ENCODE measurements at places on chromosomes 6 and 20. TPM values are rescaled to one million over a fixed set of nuclear protein-coding genes. Genes with fewer than 3 reads are reported as not detected.

The NKX2-2 gene
- polyA plus RNA-seq: 6.9 TPM

The FKBP1C gene
- polyA plus RNA-seq: 0.29 TPM

The NINL gene
- polyA plus RNA-seq: 7.2 TPM

The CAGE1 gene
- polyA plus RNA-seq: not detected

The ADTRP gene
- polyA plus RNA-seq: 0.37 TPM

The ATP6V1G2 gene
- 122 TPM for polyA plus RNA-seq

The LINC00237 gene
- polyA plus RNA-seq: 1.3 TPM

The NEDD9 gene
- 6.3 TPM for polyA plus RNA-seq

The TP53INP2 gene
- 169 TPM for polyA plus RNA-seq

The C6orf58 gene
- polyA plus RNA-seq: not detected

The RBPJL gene
- polyA plus RNA-seq: not detected

The TTBK1 gene
- 37.9 TPM for polyA plus RNA-seq

The GRM4 gene
- 0.92 TPM for polyA plus RNA-seq

GRCh38 chr6:157980288-157981131, 1.2 kb upstream of the SYNJ2 start:
- no peak for DNase-seq

DNA sequence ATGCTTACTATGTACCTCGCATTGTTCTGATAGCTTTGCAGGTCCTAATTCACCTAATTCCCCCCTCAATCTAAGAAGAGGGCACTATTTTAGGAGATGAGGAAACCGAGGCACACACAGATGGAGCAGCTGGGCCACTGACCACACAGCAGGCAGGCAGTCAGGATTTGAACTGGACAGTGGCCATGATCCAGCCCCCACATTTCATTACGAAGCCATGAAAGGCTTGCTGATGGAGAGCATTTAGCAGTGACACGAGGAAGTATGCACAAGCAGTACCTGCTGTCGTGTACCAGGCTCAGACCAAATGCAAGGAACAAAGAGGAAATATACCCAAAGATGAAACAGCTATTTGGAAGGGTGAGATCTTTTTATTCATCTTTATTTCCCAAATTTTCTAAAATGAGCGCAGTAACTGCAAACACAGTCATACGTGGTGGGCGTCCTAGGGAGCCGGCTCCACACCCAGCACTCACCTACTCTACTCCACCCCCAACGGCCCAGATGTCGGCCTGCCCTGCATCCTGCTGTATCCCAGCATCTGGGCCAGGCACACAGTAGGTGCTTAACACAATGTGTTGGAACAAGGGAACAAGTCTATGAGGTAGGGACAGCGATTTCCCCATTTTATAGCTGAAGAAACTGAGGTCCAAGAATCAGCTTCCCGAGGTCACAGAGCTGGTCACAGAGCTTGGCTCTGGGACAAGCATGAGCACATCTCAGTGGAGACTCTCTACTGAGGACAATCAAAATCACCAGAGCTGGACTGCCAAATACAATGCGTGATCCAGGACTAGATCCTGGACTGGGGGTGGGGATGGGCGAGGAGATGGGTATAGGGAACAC, 15.0 kb downstream of the PREX1 start:
- DNase-seq: no peak

GRCh38 chr20:51811042-51811355, 8.7 kb upstream of the SALL4 start:
- no peak for DNase-seq

GRCh38 chr6:55955684-55956083, 80.3 kb upstream of the BMP5 start:
- DNase-seq: no peak

DNA sequence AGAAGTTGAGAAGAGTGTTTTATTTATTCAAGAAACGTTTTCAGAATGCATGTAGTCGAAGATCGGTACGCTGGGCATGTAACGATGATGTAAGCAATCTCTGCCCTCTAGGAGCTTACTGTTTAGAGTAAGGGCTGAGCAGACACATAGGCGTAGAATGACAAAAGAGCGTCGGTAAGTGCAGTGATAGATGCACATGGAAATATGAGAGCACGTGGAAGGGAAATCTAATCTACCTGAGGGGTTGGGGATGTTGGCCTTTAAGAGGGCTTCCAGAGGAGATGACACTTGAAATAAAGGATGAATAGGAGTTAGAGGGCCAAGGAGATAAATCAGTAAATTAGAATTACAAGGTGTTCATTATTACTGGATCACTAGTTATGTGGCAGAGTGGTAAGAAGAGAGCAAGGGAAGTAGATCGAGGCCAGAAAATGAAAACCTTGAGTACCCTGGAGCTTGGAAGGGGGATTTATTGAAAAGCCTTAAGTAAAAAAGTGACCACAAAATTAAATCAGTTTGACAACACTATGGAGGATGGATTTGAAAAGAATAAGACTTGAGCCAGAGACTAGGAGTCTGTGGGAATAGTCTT, 782 bp downstream of the TRMT11 start:
- DNase-seq: no peak

GRCh38 chr6:1798303-1798964, 188.7 kb downstream of the FOXC1 start:
- DNase-seq: no peak

DNA sequence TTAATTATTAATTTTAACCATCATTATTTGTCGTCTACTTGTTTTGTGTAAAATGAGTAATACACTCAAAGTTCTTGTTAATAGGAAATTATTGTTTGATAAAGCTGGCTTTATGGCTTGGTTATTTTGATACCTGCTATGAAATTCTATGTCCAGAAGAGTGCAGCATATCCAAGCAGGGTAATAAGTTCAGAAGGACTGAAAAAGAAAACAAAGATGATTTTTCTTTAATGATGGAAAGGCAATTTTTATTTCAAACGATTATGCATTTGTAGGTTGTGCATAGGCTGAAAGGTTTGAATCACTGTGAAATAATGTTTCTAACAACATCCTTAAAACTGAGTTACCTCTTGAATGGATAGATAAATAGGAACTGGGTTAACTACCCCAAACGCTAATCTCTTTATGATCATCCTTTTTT, 1.4 kb upstream of the MAN1A1 start:
- no peak for DNase-seq

DNA sequence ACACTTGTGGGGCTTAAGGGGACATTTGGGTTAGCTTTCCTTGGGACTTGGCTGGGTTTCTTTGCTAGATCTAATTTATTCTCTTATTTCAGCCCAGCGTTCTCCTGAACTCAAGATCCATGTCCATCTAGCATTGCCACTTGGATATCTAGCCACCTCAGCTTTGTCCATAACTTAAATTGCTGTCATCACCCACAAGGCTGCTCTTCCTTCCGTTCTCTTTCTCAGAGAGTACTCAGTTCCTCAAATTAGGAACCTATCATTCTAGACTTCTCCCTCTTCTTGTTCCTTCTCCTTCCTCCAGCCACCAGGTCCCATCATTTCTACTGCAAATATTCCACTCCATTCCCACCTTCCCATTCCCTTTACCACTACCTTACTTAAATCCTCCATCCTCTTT, 4.3 kb downstream of the SMIM26 start:
- DNase-seq: no peak

GRCh38 chr20:309841-310644, 12.7 kb downstream of the ZCCHC3 start:
- peak; percentile 100 for DNase-seq

DNA sequence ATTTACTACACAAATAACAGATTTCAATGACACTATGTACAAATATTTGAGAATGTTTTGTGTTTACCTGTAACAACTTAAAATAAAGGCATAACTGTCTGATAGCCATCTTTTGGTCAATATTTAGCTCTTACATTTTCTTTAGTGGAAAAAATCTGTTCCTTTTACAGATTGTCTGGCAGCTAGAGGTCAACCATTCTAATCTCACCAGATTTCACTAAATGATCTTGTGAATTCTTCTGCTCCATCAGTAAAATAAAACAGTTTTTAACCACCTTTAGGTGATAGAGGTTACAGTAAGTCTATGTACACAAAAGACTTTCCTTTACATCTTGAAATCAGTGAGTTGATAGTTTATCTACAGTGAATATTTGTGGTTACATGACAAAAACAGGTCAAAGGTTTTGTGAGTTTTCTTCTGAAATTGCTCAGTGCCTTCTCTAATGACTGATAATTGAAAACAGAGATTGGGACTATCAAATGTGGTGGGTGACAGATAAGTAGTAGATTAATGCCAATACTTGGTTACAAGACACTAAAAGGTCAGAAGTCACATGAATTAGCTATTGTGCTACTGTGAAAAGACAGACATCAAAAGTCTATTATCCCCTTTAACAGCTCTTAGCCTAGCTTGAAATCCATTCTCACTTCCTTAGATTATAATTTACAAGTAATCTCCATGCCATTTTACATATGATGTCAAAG, 47.4 kb downstream of the BMP5 start:
- no peak for DNase-seq

DNA sequence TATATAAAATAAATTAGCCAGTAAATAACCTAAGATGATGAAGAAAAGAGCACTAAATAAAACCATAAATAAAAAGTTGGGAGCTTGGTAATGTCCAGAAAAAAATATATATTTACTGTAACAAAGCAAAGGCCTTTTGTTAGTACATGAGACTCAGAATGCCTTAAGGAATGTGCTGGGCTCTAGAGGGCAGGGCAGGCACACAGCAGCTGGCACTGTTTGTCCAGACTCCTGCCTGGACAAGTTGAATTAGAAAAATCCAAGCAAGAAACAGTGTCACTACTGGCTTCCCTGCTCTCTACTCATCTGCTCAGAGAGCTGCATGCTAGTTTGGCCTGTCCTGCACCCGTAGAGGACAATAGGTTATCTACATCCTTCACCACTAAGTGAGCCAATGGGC, 8.8 kb downstream of the DEFB129 start:
- peak; percentile 22 for DNase-seq

DNA sequence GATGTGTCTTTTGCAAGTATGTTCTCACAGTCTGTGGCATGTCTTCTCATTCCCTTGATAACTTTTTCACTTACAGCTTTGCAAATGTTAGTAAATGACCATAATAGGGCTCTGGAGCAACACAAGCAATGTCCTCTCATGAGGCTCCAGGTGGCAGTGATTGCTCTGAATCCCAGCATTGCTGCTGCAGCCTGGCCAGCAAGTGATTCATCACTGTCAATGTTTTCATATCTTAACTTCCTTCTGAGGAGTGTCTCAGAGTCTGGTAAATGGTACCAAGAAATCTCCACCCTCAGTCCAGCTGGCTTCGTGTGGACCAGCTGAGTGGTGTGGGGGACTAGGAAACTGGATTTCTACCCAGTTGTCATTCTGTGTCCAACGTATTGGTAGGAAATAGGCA, 139.6 kb downstream of the MYLK4 start:
- DNase-seq: no peak

DNA sequence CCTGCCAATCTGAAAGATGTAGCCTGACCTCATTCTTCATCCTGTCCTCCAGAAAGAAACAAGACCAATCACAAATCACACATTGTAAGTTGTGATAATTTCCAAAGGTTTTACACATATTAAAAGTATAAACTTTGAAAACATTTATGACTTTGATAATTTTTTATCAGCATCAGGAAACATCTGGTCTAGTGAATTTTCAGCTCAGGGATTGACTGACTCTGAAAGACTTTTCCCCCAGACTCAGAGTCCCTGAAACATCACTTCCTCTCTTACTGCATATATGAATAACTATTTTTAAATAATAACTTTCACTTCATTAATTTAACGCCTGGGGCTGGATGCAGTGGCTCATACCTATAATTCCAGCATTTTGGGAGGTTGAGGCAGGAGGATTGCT, 48.5 kb upstream of the SSTR4 start:
- DNase-seq: no peak

DNA sequence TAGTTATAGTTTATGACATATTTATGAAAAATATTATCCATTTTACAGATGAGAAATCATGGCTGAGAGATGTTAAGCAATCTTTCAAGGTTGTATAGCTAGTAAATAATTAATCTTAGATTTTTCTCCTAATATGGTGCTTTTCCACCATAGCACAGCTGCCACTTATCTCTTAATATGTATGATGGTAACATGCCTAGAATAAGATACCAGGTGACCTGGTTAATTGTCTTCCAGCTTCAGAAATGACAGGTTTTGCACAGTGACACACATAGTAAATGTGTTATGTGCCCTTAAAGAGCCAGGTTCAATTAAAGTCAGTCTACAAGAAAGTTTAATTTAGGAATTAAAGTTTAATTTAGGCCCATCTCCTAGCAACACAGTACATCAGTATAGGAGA, 14.8 kb downstream of the TUBB2A start:
- DNase-seq: no peak

DNA sequence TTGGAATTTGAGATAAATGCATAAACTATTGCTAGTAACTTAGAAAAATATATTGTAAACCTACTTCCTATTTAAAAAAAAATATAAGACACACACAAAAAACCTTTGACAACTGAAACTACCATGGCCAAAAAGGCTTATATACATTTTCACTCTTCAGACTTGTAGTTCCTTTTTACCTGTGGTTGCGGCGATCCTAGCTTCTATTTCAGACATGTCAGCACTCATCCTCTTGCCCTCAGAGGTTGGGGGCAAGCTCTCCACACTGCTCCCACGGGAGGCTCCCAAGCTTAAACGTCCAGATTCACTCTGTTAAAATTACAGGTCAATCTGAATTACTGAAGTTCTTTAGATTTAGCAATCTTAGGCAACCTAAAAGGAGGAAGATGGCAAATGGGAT, 39.8 kb downstream of the MAP3K7 start:
- no peak for DNase-seq

- no peak for DNase-seq
These were observed 60.1 kb upstream of the BMP2 start for GRCh38 chr20:6707321-6707831.

DNA sequence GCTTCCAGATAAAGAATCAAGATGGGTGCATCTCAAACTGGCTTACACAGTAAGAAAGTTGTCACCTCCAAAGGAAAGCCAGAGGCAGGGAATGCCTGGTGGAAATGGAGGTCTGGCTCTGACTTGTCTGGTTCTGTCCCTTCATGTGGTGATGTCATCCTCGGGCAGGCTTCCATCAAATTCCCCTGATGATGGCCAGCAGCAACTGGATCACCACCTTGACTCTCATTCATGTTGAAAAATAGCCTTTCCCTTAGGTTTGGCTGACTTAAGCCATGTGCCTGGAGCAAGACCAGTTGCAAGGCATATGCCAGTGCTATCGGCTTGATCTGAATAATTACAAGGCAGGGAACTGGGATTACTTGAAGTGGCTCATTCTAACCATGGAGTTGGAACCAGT, 28.8 kb downstream of the IMPG1 start:
- no peak for DNase-seq

DNA sequence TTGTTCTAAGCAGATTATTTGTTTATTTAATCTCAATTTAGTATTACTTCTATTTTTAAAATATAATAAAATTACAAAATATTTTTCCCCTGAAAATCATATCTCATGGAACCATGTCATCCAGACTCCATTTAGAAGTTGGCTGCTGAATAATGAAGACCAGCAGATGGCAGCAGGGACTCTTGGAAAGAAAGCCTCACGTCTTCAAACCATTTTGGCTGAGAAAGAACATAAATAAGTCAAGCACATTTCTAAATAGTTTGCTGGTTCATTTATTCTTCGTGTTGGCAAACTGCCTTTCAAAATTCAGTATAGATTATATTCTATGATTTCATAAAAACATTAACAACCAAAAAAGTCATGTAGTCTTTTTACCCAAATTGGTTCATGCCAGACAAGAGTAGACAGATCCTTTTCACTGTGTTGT, 71.7 kb downstream of the RCAN2 start:
- peak; percentile 92 for DNase-seq

Measured in brain (organoid and tissue), 16 donors.